ENCODE measurements at places on chromosomes 1 and 21.

DNA sequence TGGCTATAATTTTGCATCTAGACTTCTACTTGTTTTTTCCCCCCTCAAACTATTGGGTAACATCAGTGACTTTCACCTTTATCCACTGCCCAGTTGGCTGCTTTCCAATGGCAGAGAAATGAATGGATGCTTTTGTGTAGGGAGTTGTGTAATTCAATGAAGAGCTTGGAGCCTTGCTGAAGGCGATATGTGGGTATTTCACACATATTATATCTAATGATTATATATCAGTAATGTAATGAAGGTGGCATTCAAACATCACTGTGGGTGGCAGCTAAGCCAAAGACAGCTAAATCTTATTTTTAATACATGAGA, 81.2 kb downstream of the TGFB2 start:
- no peak for DNase-seq

DNA sequence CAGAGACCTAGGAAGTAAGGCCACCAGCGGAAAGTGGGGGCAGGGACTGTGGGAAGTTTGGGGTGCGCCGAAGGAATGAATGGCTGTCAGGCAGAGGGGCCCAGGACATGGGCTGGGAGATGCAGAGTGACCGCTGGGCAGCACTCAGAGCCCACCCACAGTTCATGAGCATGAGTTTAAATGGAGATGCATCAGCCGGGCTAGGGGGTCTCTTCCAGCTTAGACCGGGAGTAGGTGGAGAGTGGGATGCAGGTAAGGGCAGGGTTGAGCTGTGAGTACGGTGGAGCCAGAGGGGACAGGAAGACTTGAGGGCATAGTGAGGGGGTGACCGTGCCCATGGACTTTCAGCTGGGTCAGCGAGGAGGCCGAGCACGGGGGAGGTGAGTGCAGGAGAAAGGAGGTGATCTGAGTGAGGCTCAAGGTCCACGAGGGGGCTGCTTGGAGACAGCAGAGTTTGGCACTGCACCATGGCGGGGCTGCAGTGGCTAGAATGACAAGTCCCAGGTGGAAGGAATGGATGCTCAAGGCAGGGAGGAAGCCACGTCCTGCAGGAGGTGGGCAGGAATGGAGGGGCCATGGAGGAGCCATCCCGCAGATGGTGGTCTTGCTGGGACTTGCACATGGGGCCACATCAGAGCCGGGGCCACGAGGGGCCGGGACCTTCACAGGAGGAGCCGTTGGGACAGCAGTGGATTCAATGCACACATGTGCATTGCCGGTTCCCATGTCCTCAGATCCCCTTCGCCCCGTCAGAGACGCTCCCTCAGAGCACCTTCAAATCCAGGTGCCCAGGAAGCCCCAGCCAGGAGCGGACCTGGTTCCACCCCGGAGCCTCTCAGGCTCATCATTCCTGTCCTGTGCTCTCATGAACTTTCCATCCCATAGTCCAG, 34.9 kb downstream of the UBASH3A start:
- DNase-seq = no peak

DNA sequence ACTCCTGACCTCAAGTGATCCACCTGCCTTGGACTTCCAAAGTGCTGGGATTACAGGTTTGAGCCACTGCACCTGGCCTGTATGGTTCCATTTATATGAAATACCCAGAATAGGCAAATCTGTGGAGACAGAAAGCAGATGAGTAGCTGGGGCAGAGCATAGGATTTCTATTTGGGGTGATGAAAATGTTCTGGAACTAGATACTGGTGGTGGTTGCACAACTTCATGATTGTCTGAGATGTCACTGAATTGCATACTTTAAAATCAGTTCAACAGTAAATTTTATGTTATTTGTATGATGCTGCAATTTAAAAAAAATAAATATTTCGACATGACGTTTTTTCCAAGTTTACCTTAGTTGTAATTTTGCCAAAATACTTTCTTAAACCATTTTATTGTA, 23.9 kb downstream of the ITSN1 start:
- DNase-seq = no peak

GRCh38 chr1:245995474-245995873, 511.6 kb downstream of the SMYD3 start:
- no peak for DNase-seq

- DNase-seq = no peak
Measured at GRCh38 chr1:205014783-205015182, 28.2 kb upstream of the CNTN2 start.

DNA sequence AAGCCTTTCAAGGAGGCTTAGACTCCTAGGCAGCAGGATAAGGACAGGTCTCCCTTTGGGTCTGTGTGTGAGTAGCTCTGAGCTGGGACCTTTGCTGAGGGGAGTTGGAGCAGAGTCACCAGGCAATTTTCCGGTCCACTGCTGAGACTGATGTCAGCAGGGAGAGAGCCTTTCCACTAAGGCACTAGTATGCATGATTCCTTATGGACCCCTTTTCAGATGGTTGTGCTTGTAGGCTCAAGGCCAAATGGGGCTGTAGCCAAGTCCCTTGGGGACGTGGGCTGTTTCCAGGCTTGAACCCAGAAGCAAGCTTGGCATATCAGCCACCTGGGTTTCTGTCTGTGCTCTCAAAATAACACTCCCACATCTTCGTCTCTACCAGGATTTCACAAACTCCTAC, 73.0 kb downstream of the CCDC18 start:
- DNase-seq = no peak

DNA sequence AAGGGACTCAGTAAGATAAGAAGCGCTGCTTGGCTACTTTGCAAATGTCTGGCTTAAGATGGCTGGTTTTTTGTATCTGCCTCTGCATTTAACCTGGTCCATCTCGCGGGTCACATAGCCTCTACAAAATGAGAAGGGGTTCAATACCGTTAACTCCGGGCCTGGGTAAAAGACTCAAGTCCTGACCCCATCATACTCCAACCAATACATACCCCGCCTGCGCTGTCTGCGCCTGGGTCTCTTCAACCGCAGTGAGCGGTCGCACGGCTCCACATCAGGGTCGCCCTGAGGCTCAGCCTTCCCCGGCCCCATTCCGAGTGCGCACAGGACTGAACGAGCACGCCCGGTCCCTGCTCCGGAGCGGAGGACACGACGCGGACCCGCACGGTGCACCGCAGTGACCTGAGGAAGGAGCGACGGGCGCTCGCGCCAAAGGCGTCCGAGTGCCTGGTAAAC, 558 bp upstream of the PGD start:
- no peak for DNase-seq

DNA sequence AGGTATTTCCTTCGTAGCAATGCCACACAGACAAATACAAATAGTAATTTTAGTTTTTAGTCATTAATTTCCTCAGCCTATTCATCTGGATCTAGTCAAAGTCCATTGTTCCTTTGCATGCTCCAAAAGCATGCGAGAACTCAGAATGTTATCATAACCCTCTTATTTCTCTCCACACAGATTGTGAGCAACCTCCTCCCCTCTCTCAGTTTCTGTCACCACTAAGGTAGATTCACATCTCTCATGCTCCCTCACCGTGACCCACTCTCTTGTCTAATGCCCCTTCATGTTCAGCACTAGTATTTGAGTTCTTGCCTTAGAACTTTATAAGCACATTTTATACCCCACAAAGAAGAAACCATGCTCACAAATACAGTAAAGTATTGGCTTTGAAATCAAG, 582.4 kb downstream of the PLA2G4A start:
- DNase-seq = no peak

GRCh38 chr1:204830747-204831146, 39.9 kb upstream of the NFASC start:
- DNase-seq = no peak

- no peak for DNase-seq
Measured at GRCh38 chr1:155121249-155121648, 6.4 kb upstream of the EFNA1 start.

DNA sequence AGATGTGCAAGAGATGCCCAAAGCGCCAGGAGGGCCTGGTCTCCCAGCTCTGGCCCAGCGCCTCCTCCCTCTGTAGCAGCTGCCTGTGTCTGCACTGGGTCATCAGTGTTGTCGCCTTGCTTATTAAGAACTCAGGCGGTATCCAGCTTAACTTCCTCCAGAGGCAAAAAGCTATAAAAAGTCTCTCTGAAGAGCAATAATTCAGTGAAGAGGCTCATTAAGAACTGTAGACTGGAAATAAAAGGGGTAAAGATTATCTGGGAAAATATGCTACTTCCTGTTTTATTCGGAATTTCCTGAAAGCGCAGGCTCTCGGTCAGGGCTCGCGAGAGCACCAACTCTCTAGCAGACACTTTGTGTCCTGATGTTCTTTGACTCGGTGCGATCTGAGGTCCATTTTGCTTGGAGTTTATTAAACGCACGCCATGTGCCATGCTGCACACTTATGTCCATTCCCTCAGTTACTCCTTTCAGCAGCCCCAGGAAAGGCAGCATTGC, 70.4 kb downstream of the MRPS6 start:
- DNase-seq = no peak

DNA sequence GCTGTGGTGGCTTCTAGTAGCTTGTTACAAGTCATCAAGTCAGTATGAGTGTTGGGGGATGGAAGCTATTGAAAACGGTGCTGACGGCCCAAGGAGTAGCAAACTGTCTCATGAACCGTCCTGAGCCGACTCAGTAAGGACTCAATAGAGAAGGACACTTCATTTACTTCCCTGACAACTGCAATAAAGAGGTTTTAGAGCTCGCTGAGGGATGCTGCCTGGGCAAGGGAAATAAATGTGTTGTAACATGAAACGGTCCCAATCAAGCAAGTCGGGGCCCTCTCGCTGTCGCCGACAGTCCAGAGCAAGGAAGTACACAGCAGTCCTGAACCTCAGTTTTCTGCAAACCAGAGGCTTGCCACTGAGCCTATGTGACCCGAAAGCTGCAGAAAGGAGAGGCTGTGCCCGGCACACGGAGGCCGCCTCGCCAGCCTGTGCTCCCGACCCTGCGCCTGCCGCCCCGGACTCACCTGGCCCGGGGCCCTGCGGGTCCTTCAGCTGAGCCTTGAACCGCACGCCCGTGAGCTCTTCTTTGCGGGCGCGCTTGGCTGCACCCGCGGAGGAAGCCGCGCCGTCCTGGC, 423 bp downstream of the URB1 start:
- DNase-seq = no peak

DNA sequence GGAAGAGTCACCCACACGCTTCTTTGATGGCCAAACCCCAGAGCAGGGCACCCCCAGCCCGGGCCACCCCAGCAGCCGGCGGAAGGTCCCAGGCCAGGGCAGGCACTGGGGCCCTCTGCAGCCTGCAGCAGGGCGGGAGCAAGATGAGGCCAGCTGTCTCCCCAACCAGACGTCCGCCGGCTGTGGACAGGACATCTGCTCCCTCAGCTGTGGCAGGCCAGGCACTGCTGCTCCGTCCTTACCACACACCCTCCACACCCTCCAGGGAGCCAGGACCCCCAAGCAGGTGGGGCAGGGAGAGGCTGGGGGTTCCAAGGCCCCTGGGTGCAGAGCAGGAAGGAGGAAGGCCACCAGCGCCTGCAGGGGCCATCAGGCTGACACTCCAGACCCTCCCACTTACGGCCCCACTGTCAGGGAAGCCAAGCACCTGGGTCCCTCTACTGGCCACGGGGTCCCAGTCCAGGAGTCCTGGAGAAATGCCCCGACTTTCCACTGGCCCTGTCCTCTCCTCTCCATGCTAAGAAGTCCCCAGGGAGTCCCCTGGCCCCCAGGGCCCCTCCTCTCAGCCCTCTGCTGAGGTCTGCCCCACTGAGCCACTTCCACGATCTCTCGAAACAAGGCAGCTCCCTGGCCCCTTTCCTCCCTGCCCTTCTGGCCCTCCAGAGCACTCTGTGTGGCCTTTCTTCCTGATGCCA, 5.6 kb downstream of the WNT9A start:
- peak; percentile 7 for DNase-seq

GRCh38 chr1:188027613-188028012, 1198.9 kb downstream of the PLA2G4A start:
- no peak for DNase-seq

- DNase-seq = no peak
Measured at GRCh38 chr1:243213045-243213787, 41.9 kb downstream of the CEP170 start.

- no peak for DNase-seq
Measured at GRCh38 chr21:36478941-36479340, 981 bp downstream of the CLDN14 start.

GRCh38 chr1:82472489-82473131, 671.9 kb downstream of the ADGRL2 start:
- DNase-seq = no peak

DNA sequence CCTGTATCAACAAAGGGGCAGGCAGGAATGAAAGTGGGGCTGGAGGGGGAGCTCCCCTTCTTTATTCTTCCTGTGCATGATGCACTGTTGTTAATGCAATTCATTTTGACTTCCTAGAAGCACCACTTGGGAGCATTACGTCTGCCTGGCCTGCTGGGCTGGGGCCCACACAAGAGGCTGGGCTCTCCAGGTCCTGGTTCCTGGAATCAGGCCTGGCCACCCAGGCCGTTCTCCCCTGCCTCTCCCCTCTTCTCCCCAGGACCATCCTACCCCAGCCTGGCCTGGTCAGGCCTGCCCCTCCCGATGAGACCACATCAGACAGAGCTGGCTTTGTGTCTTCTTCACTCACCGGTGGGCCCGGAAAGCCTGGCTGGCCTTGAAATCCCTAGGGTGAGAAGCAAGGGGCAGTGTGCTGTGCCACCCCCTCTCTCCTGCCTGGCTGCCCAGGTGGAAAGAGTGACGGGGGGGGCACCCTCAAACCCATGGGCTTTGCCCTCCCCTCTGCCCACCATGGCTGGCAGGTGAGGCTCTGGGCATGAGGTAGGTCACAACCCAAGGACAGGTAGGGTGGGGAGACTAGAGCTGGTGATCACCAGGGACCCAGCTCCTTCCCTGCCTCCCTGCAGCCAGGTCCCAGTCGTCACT, 20.7 kb upstream of the PEF1 start:
- DNase-seq = no peak

- DNase-seq = no peak
Measured at GRCh38 chr21:41873426-41873825, 5.7 kb downstream of the PRDM15 start.

- DNase-seq = no peak
Measured at GRCh38 chr1:240976685-240977084, 364.7 kb upstream of the GREM2 start.

GRCh38 chr1:31715873-31716220, 12.0 kb upstream of the COL16A1 start:
- no peak for DNase-seq

DNA sequence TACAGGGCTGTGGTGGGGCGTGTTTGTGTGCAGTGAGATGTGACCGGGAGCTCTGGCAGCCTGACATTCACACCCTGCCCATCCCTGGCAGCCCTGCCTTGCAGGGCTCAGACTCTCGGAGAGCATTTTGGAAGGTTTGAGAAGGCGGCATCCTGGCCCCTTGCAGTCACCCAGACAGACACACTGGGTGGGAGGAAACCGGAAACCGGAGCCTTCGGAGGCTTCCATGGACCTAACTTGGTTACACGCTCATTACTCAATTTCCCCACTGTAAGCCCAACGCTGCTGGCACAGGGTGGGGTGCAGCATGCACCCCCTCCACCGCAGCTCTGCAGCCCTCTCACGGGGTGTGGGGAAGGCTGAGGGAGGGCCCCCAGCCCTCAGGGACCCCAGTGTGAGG, 22.2 kb upstream of the RSPO1 start:
- no peak for DNase-seq

- no peak for DNase-seq
Measured at GRCh38 chr1:215860833-215861232, 293.7 kb downstream of the KCTD3 start.
